MV-4-11 (cell line): ENCODE measurements at places on chromosomes 3 and 15.
A peak's percentile ranks its signal among the peaks of the same experiment; 100 is the strongest.

- peak; percentile 16 for DNase-seq
Measured at GRCh38 chr15:39130556-39131379, 450.1 kb upstream of the THBS1 start.

DNA sequence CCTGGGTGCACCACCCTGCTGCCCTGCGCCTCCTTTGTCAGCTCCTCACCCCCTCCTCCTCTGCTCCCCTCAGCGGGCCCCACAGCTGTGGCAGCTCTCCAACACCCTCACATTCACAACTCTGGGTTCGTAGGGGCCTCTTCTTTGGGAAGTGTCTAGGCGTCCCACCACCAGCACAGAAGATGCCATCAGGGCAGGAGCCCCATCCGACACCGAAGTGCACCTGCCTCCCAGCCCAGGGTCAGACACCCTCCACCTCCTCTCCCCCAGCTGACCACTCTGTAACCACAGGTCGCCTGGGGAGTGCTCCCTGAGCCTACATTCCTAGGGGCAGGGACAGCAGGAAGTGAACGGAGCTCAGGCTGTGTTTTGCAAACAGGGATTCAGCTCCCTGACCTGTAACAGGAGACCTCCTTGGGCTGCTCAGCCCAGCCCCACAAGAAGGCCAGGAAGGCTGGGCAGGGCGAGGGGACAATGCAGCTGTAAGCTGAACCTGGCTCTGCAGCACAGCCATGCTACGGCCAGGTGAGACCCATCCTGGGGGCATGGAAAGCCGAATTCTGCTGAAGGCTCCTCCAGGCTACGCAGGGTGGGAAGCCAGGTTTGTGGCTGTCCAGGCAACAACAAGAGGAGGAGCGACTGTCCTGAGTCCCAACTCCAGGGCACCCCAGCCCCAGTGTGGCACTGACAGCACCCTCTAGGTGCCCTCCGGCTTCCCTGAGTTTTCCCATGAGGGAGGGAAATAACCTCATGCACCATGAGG lies 269.0 kb downstream of the GOLGA6L6 start:
- no peak for DNase-seq

- no peak for DNase-seq
Measured at GRCh38 chr15:64599716-64600115, 139.3 kb downstream of the ZNF609 start.

GRCh38 chr3:111333642-111334041 lies 208.4 kb upstream of the CD96 start:
- no peak for DNase-seq

- DNase-seq, result peak; percentile 94
Measured at GRCh38 chr15:95284933-95285421, 1045.5 kb upstream of the NR2F2 start.

DNA sequence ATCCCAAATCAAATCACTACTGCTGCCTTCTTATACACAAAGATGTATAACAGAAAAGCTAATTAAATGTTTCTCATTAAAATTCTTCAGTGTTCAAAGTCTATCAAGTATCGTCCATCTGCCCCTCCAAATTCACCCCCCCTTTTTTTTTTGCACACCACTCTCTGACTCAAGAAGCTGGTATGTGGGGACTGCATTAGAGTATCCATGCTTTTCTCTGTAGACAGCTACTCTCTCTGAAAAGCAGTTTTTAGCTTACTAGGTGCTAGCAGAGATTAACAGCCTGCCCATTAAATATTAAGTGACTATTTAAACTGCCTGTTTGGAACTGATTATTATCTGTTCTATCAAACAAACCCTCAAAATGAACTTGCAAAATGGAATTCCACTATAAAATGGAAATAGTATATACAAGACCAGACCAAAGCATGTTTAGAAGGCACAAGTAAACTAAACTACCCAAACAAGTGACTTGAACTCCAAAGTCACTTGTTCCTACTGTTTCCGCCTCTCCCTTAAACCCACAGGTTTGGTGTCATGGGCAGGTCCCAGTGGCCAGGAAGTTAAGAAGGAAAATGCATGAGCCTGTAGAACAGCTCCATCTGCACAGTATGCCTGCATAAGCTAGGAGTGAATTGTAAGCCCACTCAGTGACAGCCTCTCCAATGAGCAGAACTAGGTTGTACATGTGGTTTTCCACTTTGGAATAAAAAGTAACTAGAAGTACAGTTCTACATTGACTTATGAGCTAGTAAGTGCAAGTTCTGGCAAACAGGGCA lies 32.5 kb downstream of the GBE1 start:
- no peak for DNase-seq

DNA sequence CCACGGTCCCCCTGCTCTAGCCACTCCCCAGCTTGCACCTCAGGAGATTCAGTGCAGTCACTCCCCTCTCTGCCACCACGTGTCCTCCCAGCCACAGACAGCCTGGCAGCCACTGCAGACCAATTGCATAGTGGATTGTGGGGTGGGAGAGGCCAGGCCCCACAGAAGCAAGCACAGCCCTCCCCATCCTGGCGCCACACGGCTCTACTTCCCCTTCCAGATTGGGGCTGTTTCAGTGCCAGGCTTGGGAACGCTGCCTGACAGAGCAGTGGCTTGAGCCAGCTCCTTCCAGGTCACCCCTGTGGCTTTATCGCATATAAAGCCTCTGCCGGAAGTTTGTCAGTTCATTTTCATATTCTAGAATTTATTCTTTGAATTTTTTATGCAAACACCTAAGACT lies 90.7 kb downstream of the TMEM266 start:
- DNase-seq, result peak; percentile 87

DNA sequence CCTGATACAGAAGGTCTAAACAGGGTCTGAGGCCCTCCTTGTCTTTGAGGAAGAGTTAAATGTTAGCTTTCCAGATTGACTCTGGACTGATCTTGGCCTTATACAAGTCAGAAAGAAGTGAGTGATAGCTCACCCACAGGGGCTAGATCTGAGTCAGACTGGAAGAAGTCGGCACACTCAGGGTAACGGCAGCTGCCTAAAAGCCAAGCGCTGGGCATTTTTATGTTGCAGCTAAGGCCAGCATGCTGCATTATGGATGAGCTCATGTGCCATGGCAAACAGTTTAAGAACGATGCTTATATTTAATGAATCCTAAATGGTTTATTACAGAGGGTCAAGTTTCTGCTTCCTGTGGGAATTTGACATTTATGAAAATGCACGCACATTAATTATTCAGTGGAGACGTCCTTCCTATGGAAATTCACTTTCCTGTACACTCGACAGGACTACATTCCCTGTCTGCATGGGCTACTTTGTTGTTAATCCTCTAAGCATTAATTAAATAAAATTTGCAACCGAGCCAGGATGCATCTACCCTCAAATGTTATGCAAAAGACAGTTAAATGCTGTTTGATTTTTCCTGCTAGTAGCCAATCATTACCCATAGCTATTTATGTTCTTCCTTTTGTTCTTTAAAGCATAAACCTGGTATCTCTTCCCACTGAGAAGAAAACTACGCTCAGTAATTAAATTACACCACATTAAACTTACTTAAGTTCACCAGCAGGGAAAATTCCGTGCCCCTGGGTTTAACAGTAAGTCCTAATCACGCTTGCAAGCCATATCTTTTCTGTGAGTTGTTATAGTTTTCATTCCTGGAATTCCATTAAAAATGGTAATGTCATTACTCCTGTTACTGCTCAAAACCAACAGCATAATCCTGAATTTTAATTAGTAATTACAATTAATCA lies 762.7 kb upstream of the CFAP20DC start:
- DNase-seq, result no peak

DNA sequence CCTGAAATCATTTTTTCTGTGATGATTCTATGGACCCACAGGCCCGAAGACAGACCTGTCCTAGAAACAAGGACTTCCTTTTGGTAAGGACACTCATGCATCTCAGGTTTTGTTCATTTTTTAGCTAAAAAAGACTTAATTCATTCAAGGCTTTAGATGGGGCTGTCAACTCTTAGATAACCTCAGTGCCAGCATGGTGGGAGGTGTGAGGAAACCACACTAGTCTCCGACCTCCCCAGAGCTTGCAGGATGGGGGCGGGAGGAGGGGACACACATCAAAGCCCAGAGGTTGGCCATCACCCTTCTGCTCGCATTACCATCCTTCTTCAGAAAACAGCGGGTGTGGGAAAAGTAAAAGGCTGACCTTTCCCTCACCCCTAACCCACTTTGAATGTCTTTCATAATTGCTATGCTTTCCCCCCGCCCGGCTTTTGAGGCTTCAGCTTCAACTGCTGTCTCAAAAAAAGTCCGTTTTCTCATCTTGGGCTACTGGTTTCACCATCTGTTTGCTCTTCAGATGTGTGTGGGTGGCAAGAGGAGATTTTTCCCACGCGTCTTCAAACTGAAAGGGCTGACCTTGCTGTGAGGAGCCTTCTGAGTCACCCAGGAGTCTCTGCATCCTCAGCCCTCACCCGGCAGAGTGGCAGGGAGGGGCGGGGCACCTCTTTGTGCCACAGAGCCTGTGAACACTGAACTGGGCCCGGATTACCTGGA lies 27.6 kb upstream of the CXCR6 start:
- DNase-seq, result peak; percentile 96

DNA sequence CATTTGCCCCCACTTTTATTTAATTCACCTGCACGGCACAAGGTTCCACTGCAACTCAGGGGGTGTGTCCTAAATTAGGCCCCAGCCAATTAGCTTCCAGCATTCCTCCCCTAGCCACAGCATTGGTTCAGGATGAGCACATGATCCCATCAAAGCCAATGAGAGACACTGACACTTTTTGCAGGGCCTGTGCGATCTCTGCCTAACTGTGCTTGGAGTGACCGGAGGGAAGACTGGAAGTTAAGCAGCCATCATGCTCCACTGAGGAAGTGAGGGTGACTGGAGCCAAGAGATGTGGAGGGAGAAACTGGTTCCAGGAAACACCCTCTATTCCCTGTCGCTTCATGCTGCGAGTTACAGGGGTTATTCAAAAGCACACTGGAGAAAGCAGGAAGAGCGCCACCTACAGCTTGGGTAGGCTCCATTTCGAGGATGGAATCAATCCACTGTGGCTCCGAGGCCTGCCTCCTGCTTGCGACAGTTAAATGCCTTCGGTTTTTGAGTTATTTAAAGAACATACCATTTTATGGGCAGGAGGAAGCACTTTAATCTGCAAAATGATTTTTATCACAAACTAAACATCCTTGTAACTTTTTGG lies 122.2 kb upstream of the WNT5A start:
- no peak for DNase-seq

- no peak for DNase-seq
Measured at GRCh38 chr3:31423482-31423881, 109.2 kb upstream of the STT3B start.

DNA sequence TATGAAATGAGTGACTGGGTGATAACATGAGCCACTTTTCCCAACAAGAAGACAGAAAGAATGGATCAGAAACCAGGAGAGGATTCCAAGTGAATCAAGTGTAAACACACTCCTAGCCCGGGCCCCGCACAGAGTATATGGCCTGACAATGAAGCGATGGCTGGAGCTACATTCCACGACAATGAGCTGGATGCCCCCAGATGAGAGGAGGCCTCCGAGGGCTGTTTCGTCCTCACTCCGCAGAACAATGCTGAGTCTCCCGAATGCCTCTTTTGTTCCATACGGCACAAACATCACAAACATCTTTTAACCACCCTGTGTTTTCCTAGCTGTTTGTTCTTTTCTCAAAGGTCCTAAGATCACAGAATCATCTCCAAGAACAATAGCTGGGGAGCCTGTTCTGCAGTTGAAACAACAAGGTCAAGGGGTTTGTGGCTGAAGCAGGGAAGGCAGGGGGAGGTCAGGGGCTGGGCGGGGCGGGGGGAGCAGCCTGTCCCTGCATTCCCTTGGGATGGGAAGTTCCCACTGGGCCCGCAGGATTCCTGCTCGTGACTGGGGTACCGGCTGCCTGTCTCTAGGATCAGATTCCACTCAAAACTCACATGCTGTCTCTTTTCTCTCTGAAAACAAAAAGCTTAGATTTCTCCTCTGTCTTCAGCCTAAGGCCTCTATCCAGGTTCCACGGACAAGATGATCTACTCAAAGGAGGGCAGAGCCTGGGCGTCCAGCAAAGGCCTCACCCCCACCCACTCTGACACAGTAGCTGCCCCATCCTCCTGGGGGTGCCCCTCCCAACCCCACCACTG lies 151.3 kb downstream of the XXYLT1 start:
- DNase-seq, result no peak

DNA sequence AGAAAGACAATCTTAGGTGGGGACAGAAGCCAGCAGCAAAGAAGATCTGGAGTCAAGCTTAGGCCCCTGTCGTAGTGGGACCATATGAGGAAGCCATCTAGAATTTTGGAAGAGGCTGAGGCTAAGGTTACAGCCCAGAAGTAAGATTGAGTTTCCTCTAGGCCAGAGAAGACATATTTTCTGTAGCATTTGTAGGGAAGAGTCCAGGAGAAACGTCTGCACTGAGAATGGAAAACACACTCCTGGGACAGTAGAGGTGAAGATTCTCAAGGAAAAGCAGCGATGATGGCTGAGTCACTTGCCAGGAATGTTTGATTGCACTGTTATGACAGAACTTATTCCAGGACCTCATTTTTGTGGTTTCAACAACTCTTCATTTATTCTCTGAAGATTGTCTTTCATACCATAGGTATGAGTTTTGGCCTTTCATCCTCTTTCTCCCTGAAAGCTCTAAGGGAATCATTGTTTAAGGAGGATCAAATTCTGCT lies 107.2 kb downstream of the GTPBP8 start:
- no peak for DNase-seq

DNA sequence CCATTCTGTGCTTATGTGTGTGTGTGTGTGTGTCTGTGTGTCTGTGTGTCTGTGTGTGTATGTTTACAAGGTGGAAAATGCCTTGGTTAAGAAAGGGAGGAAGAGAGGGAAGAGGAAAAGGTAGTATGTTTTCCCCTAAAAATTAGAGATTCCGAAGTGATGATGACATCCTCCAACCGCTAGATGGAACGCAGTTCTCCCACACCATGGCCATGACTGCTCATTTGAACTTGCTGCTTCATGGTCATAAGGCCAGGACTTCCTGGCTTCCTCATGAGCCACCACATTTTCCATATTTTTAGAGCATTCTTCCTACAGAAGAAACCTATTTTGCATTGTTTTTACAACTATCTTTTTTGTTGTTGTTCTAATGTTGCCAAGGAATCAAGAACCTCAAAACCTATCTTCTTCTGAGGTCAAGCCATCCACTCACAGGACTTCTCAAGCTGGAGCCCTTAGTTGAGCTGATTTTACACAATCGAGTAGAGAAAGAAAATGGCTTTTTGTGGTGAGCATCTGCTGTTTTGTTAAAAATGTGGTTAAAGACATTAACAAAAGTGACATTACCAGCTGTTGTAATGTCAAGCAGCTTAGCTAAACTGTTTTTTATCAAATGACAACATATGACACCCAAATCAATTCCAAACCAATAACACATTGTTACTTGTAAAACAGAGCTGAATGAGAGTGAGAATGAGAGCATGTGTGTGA lies 1091.0 kb downstream of the FHIT start:
- peak; percentile 52 for DNase-seq

GRCh38 chr3:52771334-52771681 lies 568 bp upstream of the NEK4 start:
- no peak for DNase-seq

DNA sequence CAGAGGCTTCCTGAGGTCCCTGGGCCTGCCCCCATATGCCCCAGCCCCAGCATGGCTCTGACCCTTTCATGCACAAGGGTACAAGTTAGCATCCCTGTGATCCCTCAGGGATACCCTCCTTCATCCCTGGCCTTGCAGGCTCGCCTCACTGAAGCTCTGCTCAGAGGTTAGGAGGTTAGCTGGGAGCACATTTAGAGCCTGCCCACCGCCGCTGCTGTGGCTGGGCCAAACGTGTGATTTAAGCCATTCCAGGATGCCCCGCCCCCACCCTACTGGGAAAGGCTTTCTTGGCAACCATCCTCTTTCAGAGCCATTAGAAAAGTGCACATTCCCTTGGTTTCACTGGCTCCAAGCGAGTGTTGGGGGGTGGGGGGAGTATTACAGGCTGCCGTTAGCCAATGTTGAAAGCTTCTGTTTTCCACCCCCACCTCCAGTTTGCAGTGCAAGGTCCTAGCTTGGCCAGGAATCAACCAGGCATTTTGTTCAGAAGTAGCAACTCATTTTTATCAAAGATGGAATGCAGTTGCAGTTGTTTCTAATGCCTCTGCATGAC lies 6.3 kb upstream of the HES1 start:
- DNase-seq, result no peak
